ENCODE measurements at places on chromosomes 1 and 21.

- no peak for DNase-seq
These were observed 115.1 kb downstream of the RABGAP1L start for GRCh38 chr1:174274452-174274851.

- DNase-seq, result peak; percentile 47
These were observed 832 bp downstream of the HCN3 start for GRCh38 chr1:155277902-155278688.

DNA sequence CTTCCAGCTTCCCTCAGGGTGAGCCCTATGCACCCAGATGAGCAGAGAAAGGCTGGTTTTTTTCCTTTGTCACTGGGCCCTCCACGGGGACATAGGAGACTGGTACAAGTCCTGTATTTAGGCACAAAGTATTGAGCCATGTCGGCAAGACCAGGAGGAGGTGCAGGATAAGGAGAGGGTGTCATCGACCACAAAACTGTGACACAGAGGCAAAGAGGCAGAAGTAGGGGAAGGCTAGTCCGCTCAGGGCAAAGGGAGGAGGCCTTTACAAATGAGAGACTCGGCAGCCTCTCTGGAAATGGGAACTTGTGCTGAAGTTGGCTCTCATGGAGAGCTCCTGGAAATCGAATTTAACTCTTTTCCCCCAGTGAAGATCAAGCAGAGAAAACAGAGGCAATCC lies 70.7 kb upstream of the CAMK1G start:
- no peak for DNase-seq

- no peak for DNase-seq
These were observed 70.6 kb downstream of the COQ8A start for GRCh38 chr1:227010645-227011044.

DNA sequence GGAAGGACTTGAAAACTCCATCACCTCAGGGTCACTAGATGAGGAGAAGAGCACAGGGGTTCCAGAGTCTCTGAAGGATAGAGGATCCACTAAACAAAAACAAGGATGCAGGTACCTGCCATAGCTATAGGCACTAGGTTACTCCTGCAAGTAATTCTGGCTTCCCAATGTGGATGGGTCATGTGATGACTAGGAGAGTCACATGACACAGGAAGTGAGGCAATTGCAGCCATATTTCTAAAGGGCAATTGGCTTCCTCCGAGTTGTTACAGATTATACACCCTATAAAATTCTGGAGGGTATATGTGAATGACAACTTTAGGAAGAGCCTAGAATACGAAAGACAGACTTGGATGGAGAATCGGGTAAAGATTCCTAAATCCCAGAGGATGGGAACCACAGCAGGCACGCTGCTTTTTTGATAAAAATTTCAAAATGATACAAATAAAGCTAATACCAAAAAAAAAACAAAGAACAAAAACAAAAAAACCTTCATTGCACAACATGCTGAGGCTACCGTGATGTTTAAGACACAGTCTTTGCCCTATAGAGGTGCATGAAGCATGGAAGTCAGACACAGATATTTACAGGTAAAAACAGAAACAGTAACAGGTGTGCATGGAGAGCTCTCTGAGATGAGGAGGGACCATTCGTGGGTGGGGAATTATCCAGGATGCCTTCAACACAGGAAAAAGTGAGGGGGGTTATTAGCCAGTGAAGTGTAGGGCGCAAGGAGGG lies 10.5 kb downstream of the MTX1 start:
- DNase-seq, result no peak

- DNase-seq, result no peak
These were observed 77.6 kb downstream of the EPHB2 start for GRCh38 chr1:22788254-22788661.

- DNase-seq, result no peak
These were observed 222.9 kb downstream of the FAM72C start for GRCh38 chr1:143748906-143749305.

DNA sequence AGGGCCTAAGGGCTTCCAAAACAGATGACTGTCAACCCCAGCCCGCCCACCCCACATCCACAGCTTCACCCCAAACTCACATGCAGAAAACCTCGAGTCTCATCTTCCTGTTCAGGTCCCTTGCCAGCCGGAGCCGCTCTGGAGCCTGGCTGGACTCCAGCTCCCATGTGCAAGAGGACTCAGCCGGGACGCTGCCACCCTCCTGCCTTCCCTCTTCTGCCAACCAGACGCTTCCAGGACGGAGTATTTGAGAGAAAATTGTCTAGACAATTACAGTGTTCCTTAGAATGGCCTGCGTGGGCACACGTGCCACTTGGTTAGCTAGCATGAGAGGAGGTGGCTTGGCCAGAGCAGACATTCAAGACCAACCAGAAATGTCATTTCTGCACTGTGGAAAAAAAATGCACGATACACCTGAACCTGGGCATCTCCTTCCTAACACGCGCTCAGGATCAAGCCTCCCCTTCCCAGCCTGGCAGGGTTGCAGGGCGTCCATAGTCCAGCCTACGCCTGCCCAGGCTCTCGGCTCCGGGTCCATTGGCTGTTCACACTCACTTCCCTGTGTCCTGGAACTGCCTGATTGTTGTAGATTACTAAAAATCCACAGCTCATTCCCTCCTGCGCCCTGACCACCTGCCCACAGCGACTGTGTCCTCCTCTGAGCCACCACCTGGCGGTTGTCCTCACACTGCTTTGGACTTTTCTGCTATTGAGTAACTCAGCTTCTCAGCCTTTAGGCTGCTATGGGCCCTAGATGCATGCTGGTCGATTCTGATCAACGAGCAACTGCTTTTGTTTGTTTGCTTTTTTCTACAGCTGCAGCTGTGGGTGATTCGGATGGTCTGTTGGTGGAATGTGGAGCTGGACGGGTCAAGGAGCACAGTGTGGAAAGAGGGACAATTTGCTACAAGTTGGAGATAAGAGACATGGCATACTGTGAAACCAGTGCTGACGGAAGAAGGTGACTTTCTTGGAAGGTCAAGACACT lies at the start of gene CLDN14:
Gene CLDN14 (minus strand): TSS at position 708 of the 988 bp plus-strand sequence. CDS start 18,427 bp downstream, outside the sequence.
- no peak for DNase-seq

DNA sequence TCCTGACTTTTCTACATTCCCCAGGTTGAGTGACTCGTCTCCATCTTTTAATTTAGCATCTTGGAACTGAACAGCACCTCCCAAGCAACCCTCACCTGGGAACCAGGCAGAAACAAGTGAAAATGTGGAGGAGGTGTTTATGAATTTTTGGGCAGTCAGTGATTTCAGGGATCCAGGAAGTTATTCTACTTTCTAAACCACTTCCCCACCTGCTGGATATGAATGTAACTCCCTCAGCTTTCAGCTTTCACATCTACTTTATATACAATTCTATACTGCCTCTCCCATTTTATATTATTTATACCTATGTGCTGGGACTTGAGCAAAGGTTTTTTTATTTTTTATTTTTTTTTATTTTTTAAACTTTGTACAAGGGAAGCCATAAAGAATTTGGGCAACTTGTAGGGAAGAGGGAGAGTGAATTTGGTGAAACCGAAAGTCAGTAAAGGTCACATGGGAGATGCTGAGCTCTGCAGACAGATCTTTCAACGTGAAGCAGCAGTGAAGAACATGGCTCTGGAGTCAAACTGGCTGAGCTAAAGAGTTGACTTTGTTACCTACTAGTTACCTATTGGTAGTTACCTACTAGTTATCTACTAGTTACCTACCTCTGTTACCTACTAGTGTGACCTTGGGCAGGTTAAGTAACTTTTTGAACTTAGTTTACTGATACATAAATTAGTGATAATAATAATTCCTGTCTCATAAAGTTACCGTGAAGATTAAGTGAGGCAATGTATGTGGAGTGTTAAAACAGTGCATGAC lies 45.5 kb downstream of the DDR2 start:
- DNase-seq, result no peak

DNA sequence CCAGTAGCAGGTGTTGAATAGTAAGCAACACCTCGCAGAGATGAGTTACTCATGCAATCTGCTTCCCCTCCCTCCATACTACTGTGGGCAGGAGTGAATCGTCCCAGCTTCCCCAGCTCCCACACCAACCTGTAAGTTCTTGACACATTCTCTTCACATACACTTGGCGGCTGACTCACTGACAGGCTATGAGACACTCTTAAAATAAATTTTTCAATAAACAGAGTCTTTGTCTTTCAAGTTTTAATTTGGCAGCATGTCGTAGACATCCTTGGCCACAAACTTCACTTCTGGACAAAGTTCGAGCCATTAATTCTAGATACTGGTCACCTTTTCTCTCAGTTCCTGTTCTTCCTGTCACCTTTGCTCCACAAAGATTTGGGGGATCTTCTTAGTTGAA lies 290.7 kb downstream of the TM2D1 start:
- no peak for DNase-seq

GRCh38 chr1:118395430-118395991 lies 210.5 kb upstream of the SPAG17 start:
- DNase-seq, result no peak

- peak; percentile 49 for DNase-seq
These were observed 14.8 kb downstream of the IL6R start for GRCh38 chr1:154419620-154420571.

- no peak for DNase-seq
These were observed 14.6 kb upstream of the PTAFR start for GRCh38 chr1:28190996-28191645.

GRCh38 chr1:119254067-119254720 lies 113.7 kb upstream of the WARS2 start:
- no peak for DNase-seq

DNA sequence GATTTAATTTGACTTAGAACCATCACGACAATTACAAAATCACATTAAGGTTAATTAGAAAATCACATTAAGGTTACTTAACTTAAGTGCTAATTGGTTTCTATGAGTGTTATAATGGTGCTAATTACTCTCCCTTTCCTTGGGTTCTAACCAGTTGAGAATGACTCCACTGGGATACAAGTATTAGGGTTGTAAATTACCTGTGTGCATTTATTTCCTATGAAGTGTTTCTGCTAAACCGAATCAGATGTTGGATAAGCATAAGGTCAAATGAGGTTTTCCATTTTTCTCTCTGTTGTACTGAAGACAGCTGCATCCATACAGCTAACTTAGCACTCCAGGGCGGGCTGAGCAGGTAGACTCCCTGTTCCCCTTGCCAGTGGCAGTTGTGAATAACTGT lies 610.3 kb upstream of the TMPRSS15 start:
- DNase-seq, result no peak

- DNase-seq, result no peak
These were observed 93.3 kb upstream of the ADAMTS5 start for GRCh38 chr21:27060190-27060589.

DNA sequence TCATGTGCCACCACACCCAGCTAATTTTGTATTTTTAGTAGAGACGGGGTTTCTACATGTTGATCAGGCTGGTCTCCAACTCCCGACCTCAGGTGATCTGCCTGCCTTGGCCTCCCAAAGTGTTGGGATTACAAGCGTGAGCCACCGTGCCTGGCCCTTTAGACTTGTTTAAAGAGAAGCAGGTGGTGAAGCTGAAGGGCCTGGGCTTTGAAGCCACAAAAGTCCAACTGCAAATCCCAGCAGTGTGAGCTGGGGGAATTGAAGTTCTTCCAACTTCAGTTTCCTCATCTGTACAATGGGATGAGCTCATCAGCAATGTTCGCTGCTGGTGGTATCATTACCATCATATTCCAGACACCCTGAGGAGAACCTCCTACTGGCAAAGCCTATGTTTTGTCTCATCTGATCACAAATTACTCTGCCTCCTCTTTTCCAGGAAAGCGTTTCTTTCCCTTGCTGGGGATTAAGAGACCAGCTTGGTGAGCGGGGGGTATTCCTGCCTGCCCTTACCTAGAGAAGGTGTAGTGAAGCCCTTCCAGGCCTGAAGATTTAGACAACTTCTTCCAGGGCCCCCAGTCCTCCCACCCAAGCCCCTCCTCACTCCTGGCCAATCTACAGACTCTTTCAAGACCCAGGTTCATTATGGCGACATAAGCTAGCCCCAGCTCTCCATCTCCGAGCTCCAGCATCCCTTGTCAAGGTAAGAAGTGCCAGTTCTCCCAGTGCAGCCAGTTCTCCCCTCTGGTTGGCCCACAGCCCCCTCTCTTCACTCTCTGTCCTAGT lies 2.4 kb upstream of the SHISA4 start:
- no peak for DNase-seq

DNA sequence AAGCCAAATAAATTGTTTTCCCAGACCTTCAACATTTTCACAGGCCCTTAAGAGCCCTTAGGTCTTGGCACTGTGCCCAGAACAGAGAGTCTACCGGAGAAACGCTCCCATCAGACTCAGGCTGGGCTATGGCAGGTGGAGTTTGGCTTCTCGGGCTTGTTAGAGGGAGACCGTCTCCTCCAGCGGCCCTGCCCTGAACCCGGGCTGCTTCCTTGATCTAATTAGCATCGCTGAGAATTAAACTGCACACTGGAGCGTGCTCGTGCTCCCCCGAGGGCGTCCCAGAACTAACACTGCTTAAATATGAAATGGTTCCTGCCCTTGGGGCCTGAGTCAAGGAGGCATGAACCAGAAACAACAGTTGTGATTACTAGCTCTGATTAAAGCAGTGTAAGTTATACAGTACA lies 634.4 kb downstream of the MATN1 start:
- no peak for DNase-seq
